Activated CD4-positive, alpha-beta memory T cell treated with anti-CD3 and anti-CD28 coated beads for 36 hours (primary cell): ENCODE measurements at places on chromosomes 3 and 15. TPM values are rescaled to one million over a fixed set of nuclear protein-coding genes. Genes with fewer than 3 reads are reported as not detected.

DNA sequence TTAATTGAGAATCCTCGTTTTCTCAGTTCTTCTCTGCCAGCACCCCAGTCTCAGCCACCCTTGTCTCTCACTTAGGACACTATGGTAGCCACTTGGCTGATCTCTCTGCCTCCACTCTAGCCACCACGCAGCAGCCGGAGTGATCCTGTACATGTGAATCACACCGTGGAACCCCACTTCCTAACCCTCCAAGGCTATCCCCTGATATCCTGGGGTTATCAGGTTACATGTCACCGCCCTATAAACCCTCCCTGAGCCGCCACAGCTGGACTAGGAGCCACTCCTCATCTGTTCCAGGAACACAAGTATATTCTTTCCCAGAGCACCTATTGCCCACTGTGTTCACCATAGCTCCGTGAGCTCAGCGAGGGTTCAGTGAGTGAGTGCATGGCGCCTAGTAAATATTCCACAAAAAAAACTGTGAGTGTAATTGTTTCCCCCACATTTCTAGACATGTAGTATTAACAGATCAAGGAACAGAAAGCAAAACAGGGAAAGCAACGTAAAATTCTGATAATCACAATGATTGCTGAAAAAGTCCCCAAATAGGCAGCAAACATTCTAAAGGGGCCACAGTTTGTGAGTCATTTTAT lies 661 bp upstream of the PARP14 start:
- DNase-seq, result peak; percentile 32

The SERPINI1 gene
- 3.0 TPM for total RNA-seq

The TRIM42 gene
- total RNA-seq, result not detected

DNA sequence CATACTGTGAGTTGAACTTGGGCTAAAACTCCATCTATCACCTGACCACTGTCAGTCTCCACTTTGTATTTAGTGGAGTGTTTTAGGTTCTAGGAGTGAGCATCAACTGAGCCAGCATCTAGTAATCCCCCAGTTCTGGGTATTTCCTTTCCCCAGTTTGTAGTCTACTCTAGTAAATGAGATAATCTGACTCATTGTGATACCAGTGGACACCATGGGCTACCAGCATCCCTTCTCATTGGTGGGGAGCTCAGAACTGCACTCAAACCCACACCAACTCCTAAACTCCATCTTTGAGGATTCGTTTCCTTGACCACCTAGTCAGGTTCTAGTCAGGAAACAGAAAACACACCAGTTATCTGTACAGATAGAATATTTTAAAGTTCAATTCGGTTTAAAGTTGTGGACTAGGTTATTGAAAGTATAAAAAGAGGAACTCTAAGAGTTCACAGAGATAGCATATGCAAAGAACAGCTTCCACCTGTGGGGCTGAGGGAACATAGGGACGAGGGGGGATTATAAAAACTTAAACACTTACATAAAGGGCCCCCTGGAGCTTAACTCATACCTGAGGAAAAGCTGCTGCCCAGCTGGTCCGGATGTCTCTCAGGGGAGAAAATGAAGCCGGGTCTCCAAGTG lies 36.0 kb downstream of the LEO1 start:
- no peak for DNase-seq

The MRPS25 gene
- total RNA-seq, result 53.8 TPM

GRCh38 chr15:77476995-77477394 lies 56.3 kb downstream of the HMG20A start:
- no peak for DNase-seq

DNA sequence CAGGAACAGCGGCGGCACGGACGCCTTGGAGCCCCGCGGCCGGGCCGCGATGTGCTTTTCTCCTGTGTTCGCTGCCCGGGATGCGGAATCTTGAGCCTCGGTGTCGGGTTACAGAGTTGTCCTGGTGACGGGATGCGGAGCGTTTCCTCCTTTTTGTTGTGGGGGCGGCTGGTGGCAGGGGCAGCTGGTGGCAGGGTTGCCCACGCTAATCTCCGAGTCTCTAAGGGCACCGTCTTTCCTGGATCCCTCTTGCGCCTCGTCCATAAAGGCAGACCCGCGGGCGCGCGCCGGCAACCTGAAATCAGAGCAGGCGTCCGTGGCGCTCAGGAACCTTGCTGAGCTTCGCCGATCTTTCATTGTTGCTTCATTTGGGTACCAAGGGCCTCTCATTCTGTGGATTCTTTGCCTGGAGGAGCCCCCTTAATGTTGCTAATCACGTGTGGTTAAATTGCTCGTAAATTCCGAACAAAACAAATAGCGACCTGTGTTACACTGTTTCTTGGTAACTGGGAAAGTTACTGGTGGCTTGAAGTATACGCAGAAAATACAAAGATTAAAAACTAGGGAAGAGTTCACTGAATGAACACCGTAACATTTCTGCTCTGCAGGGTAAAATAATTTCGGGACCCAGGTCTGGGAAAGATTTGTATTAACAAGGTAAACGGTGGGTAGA lies 844 bp upstream of the PFN2 start:
- DNase-seq, result peak; percentile 40

- DNase-seq, result no peak
Measured at GRCh38 chr15:67880651-67881182, 40.9 kb upstream of the RNU6-1 start.

DNA sequence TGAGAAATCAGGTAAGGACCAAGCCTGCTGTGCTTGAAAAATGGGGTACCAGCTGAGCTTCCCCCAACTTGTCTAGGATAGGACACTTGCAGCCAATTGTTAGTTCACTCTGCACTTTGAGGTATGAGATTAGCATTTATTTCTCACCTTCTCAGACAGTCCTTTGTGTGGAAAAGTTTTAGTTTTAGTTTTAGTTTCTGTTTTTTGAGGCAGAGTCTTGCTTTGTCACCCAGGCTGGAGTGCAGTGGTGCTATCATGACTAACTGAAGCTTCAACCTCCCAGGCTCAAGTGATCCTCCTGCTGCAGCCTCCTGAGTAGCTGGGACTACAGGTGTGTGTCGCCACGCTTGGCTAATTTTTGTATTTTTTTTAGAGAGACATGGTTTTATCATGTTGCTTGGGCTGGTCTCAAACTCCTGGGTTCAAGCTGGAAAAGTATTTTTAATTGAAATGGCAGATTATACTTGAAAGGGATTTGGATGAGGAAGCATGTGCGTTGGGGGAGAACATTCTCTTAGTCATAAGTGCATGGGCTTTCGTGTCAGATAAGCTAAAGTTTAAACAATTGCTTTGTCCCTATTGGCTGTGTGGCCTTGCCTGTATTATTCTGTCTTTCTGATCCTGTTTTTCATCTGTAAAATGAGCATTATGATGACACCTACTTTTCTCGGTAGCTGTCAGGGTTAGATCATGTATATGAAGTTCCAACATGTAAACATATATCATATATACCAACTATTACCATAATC lies 25.2 kb upstream of the CCK start:
- DNase-seq, result no peak

The LDHAL6B gene
- not detected for total RNA-seq

DNA sequence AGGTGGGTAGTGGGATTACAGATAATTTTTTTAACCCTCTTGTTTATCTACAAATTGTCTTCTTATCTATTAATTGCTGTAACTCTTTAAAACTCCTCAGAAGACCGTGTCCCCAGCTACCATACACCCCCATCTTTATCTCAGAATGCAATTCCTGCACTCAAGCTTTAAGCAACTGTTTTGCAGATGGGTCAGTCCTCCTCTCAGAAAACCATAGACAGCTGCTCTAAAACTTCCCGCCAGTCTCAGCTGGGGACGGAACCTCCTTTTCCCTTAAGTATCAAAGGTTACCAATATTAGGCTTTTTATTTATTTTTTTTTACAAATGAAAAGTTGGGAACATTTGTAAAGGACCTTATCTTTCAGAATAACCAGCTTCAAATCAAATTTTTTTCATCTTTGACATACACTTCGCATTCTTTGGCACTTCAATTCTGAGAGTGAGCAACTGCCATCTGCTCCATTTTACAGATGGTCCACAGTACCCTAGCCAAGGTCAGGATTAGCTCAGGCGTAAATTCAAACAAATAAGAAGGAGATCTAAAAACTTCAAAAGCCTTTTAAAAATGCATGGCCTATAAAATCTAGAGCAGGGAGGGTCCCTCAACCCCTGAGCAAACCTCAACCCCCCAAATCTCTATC lies 1.3 kb downstream of the GATM start:
- no peak for DNase-seq

DNA sequence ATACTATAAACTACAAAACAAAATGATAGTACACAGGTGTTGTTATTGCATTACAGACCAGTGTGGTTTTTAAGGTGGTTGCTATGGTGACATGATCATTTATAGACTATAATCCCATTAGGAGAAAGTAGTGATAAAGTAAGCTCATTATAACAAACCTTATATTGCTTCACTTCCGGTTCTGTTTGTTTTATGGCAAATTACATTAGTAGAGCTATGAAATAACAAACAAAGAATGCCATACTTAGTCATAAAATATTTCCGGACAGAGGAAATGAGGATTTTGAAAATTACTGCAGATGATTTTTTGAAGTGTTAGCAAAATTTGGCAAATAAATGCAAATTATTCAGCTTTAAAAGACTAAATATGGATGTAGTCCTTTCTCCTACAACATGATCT lies 640.4 kb upstream of the ARPP21 start:
- no peak for DNase-seq

The COL6A6 gene
- not detected for total RNA-seq

- DNase-seq, result no peak
Measured at GRCh38 chr15:92418864-92419263, 25.2 kb downstream of the ST8SIA2 start.

The SI gene
- not detected for total RNA-seq

DNA sequence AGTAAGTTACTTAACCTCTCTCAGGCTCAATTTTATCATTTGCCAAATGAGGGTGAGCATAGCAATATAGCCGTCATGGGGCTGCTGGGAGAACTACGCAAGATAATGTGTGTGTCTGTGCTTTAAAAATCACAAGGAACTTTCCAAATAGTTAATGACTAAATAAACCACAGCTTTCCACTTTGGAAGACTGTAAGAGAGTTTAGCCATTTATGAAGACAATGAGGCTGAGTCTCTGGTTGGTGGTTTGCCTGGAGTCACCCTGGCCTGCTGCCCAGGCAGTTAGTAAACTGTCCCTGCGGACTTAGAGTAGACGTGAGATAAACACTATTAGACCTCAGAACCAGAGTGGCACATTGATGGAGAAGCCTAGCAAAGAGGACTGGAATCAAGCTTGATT lies 357.7 kb downstream of the CLSTN2 start:
- no peak for DNase-seq

The TRANK1 gene
- 11.7 TPM for total RNA-seq

- DNase-seq, result no peak
Measured at GRCh38 chr3:193825617-193826016, 232.6 kb downstream of the OPA1 start.

The FGD5 gene
- not detected for total RNA-seq

The WDR5B gene
- 4.4 TPM for total RNA-seq

The IQCF5 gene
- total RNA-seq, result not detected

DNA sequence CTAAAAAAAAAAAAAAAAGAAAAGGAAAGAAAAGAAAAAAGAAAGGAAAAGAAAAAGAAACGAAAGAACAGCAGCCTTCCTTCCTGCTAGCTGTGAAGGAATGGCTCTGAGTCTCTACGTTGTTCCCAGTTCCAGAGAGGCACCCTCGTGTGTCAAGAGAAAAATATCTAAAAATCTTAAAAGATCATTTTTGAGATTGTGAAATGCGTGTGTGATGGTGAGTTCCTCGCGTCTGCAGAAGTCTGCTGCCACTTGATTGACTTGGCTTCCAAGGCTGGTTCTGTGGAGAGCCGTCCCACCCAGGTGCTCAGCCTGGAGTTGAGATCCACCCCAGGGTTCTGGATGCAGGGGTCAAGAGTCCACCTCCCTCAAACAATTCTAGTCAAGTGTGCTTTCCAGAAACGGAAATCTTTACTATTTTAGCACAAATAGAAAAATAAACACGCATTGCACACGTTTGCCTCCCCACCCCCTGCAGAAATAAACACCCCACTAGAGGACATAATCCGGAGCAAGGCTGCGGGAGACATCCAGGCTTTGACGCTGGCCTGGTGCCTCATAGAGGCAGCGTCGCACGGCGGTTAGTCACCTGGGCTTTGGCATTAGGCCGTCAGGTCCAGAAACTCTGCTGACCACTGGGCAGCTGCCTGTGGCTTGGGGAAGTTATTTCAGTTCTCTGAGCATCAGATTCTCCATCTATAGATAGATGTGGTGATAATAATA lies 265.4 kb downstream of the FAM43A start:
- no peak for DNase-seq

The TMOD3 gene
- total RNA-seq, result 56.9 TPM

GRCh38 chr3:11832981-11833905 lies 13.4 kb downstream of the TAMM41 start:
- DNase-seq, result no peak

DNA sequence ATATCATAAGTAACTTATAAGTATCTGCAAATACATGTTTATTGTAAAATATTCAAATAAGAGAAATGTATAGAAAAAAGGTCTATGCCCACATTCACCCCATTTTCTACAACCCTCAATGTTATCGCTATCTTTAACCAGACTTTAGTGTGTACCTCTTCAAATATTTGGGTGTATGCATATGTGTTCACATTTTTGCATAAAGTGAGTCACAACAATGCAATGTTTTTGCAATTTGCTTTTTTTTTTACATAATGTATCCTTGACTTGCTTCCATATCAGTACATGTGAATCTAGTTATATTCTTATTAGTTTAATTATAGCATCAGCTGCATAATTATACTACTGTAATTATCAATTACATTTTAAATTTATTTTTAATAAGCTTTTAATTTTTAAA lies 117.3 kb upstream of the LYSMD4 start:
- DNase-seq, result no peak

- peak; percentile 50 for DNase-seq
Measured at GRCh38 chr3:187994221-187995042, 159.5 kb upstream of the LPP start.

GRCh38 chr3:139540651-139541531 lies 1.3 kb upstream of the RBP1 start:
- DNase-seq, result no peak

DNA sequence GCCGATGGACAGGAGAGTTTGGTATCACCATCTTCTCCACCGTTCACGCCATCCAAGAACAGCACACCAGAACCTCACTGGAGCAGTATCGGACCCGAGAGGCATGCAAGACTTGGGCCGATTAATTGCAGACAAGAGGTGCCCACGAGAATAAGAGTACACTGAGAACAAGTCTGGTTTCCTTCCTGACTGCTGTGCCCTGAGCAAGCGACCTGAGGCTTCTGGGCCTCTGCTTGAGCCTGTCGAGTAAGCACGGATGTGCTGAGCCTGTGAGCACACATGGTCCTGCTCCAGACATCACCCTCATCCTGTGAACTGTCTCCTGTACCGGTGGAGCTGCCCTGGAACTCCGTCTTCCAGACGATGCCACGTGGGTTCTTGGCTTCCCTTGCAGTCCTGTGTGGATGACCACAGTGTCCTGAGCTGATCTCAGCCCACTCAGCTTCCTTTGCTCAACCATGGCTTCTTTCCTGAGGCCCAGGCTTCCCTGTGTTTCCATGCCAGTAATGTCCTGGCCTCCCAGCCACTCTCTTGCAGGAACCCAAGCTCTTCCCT lies 34.3 kb upstream of the SNRPA1 start:
- no peak for DNase-seq

The ZNF502 gene
- 0.77 TPM for total RNA-seq
